ENCODE measurements at places on chromosomes 1 and 21. TPM values are rescaled to one million over a fixed set of nuclear protein-coding genes. Genes with fewer than 3 reads are reported as not detected.

MSH4 gene
- not detected for total RNA-seq

ANGPTL1 gene
- not detected for total RNA-seq

CELA3B gene
- total RNA-seq: not detected

RIPPLY3 gene
- total RNA-seq: not detected

Measured in glomerular endothelial cell (primary cell).